PC-9 (cell line): ENCODE measurements at places on chromosomes 1 and 21.

- DNase-seq, result no peak
- no peak overlapping the region for H3K4me3 ChIP-seq
- no peak overlapping the region for H3K27ac ChIP-seq
- no peaks in the 10 kb centered on the region for H3K36me3 ChIP-seq
Observed at GRCh38 chr1:230552880-230553279, 89.4 kb upstream of the COG2 start.

GRCh38 chr1:230793463-230793745, 46.2 kb downstream of the CAPN9 start:
- H3K27me3 ChIP-seq, result peaks cover 8% of the 10 kb centered on the region
- no peak for DNase-seq
- H3K4me3 ChIP-seq, result no peak overlapping the region

DNA sequence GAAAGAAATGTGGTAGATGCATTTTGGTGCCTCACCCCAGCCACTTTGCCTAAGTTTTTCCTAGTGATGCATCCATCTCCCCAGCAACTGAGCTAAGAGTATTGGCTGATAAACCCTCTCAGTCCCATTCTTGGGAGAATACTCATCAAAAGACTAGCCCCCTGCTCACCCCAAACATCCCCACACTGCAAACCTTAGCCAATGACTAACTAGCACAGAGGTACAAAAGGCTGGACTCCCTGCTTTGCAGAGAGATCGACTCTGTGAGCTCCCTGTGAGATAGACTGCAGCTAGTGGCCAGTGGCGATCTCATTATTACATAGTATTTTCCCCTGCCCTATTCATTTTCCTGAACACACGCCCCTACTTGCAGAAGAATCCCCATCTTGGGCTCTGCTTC, 155.3 kb downstream of the HHIPL2 start:
- H3K4me3 ChIP-seq, result no peak overlapping the region
- no peaks in the 10 kb centered on the region for H3K27me3 ChIP-seq
- no peak overlapping the region for H3K27ac ChIP-seq
- DNase-seq, result no peak
- no peaks in the 10 kb centered on the region for H3K36me3 ChIP-seq

DNA sequence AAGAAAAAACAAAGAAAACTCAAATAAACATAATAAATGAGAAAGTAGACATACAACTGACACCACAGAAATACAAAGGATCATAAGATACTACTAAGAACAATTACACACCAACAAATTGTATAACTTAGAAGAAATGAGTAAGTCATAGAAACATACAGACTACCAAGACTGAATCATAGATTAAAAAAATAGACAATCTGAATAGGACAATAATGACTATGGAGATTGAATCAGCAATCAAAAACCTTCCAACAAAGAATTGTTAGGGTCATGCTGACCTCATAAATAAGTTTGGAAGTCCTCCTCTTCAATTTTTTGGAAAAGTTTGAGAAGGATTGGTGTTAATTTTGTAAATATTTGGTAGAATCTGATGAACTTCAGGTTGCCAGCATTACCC, 159.0 kb downstream of the PTBP2 start:
- H3K36me3 ChIP-seq, result no peaks in the 10 kb centered on the region
- H3K4me3 ChIP-seq, result no peak overlapping the region
- H3K4me1 ChIP-seq, result no peaks in the 10 kb centered on the region
- DNase-seq, result no peak
- H3K27me3 ChIP-seq, result no peaks in the 10 kb centered on the region

DNA sequence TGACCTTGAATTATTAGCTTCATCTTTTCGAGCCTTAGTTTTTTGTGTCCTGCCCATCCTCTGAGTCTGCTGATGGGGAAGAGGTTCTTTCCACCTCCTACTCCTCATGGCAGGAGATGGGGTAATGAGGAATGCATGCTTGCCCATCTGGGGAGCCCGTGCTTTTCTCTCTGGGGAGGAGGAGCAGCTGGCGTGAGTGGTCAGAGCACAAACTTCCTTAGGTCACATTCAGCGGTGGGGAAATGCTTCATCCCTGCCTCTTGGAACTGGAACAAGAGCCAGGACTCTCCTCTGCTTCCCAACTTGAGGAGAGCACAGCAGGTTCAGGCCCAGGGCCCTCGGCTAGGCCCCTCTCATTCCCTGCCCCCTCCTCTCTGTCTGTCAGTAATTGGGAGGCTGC, 155.0 kb downstream of the PCNX2 start:
- 0 out of 2 replicates have a peak, but pooled peaks cover 4% of the 10 kb centered on the region for H3K36me3 ChIP-seq
- H3K4me1 ChIP-seq, result no peaks in the 10 kb centered on the region
- no peaks in the 10 kb centered on the region for H3K27me3 ChIP-seq
- H3K4me3 ChIP-seq, result no peak overlapping the region
- no peak overlapping the region for H3K27ac ChIP-seq

DNA sequence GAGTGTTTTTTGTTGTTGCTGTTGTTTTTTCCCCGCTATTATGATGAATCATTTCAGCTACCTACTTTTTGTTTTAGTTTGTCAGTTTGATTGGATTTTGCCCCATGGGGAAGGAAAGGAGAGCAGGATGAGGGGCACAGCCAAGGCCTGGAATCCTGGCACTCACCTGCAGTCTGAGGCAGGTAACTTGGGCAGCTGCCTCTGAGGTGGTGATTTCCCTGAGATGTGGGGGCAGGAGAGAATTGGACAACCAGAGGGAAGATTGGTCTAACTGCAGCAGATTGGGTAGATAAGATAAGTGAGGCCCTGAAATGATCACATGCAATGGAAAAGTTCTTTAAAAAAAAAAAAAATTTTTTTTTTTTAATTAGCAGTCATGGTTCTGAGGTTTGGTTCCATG, 1.5 kb upstream of the LAX1 start:
- H3K4me3 ChIP-seq, result no peak overlapping the region
- H3K4me1 ChIP-seq, result peaks cover 8% of the 10 kb centered on the region
- H3K27me3 ChIP-seq, result no peaks in the 10 kb centered on the region
- H3K36me3 ChIP-seq, result no peaks in the 10 kb centered on the region
- DNase-seq, result no peak
- no peak overlapping the region for H3K27ac ChIP-seq

DNA sequence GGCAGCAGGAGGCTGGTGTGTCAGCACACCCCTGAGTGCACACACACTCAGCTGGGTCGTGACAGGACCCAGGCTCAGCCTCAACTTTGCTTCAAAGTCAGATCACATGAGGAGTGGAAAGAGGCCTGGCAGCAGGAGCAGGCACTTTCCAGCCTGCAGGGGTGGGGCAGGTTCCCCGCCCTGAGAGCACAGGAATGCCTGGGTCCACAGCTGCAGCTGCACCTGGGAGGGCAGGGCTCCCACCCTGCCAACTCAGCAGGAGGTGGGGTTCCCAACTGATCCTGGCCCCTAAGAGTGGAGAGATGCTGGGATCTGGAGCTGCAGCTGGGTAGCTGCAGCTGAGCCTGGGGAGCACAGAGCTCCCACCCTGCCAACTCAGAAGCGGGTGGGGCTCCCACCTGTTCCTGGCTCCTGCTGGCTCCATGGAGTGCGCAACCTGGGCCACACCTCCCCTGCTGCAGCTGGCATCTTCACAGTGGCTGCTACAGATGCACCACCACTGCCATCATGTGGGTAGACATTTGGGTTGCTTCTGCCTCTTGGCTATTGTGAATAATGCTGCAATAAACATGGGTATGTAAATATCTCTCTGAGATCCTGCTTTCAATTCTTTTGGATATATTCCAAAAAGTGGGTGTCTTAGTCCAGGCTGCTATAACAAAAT, 415.4 kb downstream of the TTLL7 start:
- no peak overlapping the region for H3K4me3 ChIP-seq
- no peaks in the 10 kb centered on the region for H3K36me3 ChIP-seq
- H3K27ac ChIP-seq, result no peak overlapping the region
- H3K27me3 ChIP-seq, result no peaks in the 10 kb centered on the region

DNA sequence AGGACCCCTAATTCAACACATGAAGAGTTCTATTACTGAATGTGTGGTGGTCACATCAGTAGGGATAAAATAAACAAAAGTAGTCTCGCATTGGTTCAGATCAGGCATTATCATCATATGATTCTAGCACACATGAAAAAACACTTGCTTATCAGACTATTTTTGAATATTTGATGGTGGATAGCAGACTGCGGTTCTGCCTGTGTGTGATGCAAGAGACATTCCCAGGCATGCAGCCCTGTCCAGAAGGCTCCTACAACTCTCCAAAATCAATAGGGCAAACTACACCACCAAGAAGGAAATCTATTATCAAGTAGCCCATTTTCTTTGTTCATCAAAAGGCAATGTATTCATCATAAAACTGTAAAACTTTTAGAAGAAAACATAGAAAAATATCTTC, 304.7 kb downstream of the DUSP10 start:
- H3K4me1 ChIP-seq, result peaks cover 31% of the 10 kb centered on the region
- no peaks in the 10 kb centered on the region for H3K27me3 ChIP-seq
- no peak overlapping the region for H3K27ac ChIP-seq
- H3K36me3 ChIP-seq, result no peaks in the 10 kb centered on the region

DNA sequence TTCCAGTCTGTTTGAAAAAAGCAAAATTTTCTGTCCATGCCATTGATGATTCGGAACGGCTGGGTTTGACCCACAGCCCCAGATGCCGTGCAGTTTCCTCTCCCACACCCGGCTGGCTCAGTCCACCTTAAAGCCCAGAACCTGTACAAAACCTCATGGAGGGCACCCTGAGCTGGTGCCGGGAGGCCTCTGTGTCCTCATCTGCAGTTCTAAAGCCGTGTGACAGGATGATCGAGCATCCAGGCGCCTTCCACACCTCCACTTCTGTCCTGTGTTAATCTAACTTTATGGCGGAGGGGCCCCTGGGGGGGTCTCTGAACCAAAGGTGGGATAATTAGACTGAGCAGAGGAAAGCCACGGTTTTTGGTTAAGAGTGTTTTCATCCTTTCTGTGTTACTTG, 49.6 kb downstream of the SLC37A1 start:
- H3K36me3 ChIP-seq, result no peaks in the 10 kb centered on the region
- no peak overlapping the region for H3K4me3 ChIP-seq

- H3K4me3 ChIP-seq, result no peak overlapping the region
- DNase-seq, result no peak
- peaks cover 24% of the 10 kb centered on the region for H3K4me1 ChIP-seq
- no peaks in the 10 kb centered on the region for H3K27me3 ChIP-seq
- no peak overlapping the region for H3K27ac ChIP-seq
Observed at GRCh38 chr1:207286786-207287468, 34.6 kb upstream of the CD55 start.

DNA sequence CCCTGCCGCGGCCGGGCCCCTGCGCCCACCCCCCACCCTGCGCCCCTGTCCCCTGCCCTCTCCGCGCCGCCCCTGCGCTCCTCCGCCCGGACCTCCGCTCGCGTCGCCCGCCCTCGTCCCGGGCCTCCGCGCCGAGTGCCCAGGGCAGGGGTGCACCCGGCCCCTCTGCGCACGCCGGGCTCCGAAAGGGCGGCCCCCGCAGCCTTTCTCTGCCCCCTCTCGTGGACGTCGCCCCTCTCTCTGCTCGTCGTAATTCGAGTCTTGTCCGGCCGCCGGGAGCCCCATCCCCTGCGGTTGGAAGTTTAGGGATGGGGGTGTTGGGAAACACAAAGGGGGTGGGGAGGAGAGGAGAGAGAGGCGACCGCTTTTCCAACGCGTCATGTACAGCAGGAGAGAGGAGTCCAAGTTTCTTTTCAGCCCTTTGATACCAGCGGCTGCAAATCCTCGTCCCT, 407 bp downstream of the GALNT2 start:
- peak overlapping the region; percentile 93 for H3K4me3 ChIP-seq
- peak; percentile 37 for DNase-seq
- H3K27me3 ChIP-seq, result no peaks in the 10 kb centered on the region
- peaks cover 22% of the 10 kb centered on the region for H3K4me1 ChIP-seq
- no peaks in the 10 kb centered on the region for H3K36me3 ChIP-seq
- H3K27ac ChIP-seq, result peak overlapping the region; percentile 39; the same call in 1 of the 2 replicates

- H3K4me3 ChIP-seq, result no peak overlapping the region
- no peaks in the 10 kb centered on the region for H3K36me3 ChIP-seq
- no peak for DNase-seq
- H3K4me1 ChIP-seq, result no peaks in the 10 kb centered on the region
- no peaks in the 10 kb centered on the region for H3K27me3 ChIP-seq
- no peak overlapping the region for H3K27ac ChIP-seq
Observed at GRCh38 chr21:29737186-29737585, 202.6 kb downstream of the GRIK1 start.

- no peaks in the 10 kb centered on the region for H3K27me3 ChIP-seq
- H3K4me1 ChIP-seq, result peaks cover 12% of the 10 kb centered on the region
- no peak overlapping the region for H3K4me3 ChIP-seq
- H3K27ac ChIP-seq, result no peak overlapping the region
- DNase-seq, result no peak
Observed at GRCh38 chr1:55275941-55276341, 60.8 kb upstream of the USP24 start.

- H3K36me3 ChIP-seq, result no peaks in the 10 kb centered on the region
- no peak overlapping the region for H3K4me3 ChIP-seq
- DNase-seq, result no peak
- H3K27ac ChIP-seq, result no peak overlapping the region
- no peaks in the 10 kb centered on the region for H3K27me3 ChIP-seq
Observed at GRCh38 chr1:106926803-106927582, 129.5 kb upstream of the PRMT6 start.

DNA sequence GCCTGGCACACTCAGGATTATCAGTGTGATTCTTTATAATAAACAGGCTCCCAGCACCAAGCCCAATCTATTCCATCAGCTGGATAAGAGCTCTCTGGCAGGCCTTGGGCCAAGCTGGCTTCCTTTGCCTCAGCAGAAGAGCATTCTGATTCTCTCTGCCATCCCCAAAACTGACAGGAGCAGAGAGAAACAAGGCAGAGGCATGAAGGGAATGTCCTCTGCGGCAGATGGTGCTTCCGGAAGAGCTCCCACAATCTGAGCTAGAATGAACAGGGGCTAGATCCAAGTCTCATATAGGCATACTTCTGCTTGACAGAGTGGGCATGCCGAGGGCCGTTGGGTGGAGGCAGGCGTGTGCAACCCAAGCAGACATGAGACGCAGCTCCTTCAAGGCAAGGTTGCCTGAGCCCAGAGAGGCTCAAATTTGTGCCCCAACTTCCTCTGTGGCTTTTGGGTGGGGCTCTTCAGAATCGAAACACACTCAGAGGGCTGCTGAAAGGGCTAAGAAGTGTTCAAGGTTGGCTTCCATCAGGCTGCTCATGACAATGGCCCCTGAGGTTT, 4.0 kb downstream of the CAPN2 start:
- DNase-seq, result no peak
- no peaks in the 10 kb centered on the region for H3K27me3 ChIP-seq
- peak overlapping the region; percentile 79; the same call in 1 of the 2 replicates for H3K4me3 ChIP-seq
- peaks cover 81% of the 10 kb centered on the region for H3K4me1 ChIP-seq
- H3K27ac ChIP-seq, result peak overlapping the region; percentile 92

DNA sequence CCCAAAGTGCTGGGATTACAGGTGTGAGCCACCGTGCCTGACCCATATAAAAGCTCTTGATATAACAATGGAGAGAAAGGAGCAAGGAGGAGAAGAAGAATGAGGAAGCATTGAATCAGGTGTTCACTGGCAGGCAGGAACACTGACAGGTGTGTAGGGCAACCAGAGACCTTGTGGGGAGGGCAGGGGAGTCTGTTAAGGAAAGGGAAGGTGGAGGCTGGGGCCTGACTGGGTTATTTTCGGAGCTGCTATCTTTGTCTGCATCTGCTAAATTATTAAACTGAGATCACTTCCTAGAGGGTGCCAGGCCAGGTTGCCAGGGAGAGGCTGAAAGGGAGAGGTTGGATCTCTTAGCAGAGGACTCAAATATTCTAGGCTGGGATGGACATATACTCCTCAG, 6.8 kb upstream of the TRNP1 start:
- H3K27ac ChIP-seq, result no peak overlapping the region
- H3K36me3 ChIP-seq, result no peaks in the 10 kb centered on the region
- no peak overlapping the region for H3K4me3 ChIP-seq
